KG1 (cell line): ENCODE measurements at places on chromosomes 5 and 9.

- DNase-seq = no peak
Observed at GRCh38 chr5:178416919-178417318, 173.3 kb downstream of the COL23A1 start.

DNA sequence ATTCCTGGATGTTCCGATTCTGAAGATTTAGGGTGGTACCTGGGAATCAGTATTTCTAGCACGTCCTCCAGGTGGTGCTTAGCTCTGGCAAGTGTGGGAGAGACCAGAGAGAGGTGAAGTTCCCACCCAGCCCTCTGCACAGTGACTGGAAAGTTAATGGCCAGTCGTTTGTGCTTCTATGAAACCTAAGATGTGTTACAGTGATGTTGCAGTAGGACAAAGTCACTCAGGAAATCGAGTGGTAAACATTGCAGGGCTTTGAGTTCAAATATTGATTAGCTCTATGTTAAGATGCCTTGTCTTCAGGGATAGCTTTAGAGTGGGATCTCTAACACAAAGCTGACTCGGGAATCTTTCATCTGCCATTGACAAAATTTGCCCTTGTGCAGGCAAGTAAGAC lies 55.6 kb downstream of the PIK3R1 start:
- DNase-seq = no peak

GRCh38 chr5:115685490-115685889 lies 59.7 kb upstream of the TMED7 start:
- no peak for DNase-seq

GRCh38 chr9:136964171-136964689 lies 12.2 kb downstream of the LCN12 start:
- no peak for DNase-seq

GRCh38 chr9:136088481-136088938 lies 6.6 kb downstream of the NACC2 start:
- no peak for DNase-seq

DNA sequence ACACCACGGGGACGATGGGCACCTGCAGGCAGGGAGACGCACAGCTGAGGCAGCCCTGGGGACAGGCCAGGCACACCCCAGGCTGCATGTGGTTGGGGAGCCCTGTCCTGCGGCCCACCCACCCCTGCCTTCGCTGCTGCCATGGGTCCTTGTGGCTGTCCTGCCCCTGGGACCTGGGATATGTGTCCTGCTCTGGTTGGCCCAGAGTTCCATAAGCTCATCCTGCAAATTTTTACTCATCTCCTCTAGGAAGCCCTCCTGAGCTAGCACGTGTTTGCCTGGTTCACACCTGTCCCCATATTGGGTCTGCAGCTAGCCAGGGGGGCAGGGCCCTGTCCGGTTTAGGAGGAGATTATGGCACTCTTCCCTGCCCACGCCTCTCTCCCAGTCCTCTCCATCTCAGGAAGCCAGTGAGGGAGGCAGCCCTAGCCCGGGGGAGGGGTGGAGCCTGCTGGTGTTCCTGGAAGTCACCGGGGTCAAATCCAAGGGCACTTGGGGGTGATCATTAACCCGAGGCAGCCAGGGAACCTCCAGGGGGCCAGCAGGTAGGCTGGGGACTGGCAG lies 12.2 kb downstream of the EGFL7 start:
- no peak for DNase-seq

DNA sequence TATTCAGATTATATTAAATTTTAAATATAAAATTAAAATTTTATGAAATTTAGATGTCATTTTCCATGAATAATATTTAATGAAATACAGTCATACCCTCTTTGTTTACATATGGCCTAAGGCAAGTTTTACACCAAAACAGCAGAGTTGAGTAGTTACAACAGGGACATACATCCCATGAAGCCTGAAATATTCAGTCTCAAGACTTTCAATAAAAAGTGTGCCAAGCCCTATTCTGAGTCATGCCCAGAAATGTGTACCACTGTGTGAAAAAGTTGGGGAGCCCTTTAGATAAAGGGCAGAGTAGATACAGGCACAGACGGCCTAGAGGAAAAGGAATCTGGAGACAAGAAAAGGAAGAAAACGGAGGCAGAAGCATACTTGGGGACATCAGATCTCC lies 261.3 kb downstream of the SGCD start:
- DNase-seq = no peak
